Stimulated activated CD8-positive, alpha-beta memory T cell treated with anti-CD3 and anti-CD28 coated beads, Interleukin-4, amount 100 ng/mL, for 1 hour (primary cell): ENCODE measurements at places on chromosomes 7 and 10.

DNA sequence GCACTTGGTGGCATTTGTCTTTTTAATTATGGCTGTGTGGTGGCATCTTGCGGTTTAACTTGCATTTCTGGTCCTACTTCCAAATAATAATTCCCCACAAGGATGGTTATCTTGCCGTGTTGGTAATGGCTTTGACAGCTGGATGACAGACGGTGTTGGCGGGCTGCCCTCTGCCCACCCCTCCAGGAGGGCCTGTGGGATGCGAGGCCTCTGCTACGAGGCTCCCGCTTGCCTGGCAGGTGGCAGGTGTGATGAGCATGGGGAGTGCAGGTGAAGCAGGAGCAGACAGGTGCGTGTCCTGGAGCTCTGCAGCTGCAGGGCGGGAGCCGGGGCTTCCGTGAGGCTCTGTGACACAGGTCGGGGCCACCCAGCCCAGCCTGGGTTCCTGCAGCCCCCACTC is 11.8 kb downstream of the INPP5A start:
- DNase-seq, result no peak

DNA sequence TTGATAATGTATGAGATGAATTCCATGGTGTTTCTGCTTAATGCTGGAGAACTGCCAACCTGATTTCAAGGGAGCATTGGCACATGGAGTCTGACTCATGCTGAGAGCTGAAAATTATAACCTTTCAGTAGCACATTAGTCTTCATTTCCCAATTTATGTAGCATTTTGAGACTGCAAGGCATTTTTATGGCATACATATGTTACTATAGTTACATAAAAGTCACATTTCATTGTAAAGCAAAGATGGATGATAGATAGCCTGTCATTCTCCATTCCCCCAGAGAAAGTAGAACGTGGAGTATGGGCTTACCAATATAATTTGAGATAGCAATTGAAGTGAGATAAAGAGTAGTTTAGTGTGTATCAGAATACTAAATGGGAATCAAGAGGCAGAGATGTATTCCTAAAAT is 103.1 kb downstream of the SLC16A9 start:
- no peak for DNase-seq

DNA sequence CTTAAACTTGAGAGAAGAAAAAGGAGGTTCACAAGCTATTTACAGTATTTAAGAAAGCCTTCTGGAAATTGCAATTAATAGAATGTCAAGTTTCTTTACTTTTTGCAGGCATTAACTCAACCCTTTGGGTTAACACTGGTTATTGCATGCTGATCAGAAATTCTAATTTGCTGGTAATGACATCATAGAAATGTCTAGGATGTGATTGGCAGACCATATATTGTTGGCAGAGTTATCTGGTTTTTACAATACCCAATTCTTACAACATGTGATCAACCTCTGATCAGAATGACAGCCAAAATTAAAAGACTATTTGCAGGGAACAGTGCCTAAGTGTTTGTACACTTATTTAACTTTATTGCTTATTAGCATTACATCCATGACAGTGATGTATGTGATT is 1.6 kb upstream of the CASD1 start:
- no peak for DNase-seq

- no peak for DNase-seq
Observed at GRCh38 chr7:10802526-10802925, 171.1 kb upstream of the PHF14 start.

DNA sequence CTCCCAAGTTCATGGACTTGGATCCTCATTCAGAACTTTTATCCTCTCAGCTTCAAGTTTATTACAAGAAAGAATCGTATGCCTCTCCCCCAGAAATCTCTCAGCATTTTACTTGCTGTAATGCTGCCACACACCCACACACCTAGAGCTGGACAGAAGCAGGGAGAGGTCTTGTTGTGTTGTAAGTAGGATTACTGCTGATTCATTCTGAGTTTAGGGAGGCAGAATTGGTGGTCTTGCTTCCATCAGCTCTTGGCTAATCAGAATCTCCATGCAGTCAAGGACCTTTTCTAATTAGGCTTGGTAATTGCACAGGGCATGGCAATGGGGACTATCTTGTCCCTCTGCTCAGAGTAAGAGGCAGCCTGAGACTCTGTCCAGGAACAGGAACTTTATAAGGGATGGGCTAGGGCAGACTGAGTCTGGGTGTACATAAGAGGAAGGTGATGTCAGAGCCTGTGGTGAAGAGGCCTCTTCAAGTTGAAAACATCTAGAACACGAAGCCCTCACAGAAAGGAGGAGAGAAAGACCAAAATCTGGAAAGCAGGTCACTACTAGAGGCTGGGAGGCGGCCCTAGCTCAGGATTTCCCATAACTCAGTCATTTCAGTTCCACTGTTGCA is 7.0 kb upstream of the PTPRE start:
- DNase-seq, result no peak

- DNase-seq, result no peak
Observed at GRCh38 chr7:36606153-36606975, 117.9 kb downstream of the AOAH start.

DNA sequence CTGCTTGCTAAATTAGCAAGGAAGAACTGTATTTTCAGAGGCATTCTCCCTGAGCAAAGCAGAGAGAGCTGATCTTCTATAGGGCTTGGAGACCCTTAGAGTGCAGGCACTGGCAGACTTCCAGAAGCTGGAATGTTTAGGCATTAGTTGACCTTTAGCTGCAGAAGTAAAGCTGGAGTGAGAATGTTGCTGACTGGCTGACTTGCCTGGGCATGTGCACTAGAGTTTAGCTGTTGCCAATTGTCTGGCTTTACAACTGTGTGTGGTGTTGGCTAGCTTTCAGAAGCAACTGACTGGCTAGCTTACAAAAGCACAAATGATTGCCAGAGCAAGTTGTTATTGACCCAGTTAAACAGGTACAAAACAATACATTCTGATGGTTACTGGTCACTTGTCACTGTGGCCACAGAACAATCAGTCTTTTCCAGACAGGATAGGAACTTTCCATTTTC is 25.1 kb downstream of the FAM13C start:
- no peak for DNase-seq

DNA sequence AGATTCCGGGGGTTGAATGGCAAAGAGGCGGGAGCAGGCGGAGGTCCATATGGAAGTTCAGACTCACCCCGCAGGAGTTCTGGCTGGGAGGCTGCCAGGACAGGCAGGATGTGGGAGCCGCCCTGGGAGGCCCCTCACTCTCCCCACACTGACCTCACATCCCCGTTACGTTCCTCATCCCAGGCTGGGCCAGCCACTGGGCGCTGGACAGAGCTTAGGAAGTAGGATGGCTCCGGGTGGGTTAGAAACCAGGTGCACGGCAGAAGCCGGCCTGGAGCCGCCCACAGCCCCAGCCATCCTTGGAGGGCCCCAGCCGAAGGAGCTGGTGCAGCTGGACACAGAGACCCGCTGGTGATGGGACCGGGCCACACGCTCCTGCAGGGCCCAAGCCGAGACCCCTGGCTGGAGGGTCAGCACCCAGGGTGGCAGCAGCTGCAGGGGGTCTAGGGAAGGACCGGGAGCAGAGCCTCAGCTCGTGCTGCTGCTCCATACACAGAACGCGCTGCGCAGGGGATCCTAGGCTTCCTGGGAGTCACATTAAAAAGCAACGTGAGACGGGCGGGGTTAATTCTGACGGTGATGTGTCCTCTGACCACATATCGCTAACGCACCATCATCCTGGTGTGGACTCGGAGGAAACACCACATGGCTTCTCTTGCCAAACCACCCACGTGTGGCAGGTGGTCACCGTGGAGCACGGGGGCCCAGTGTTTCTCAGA is 98.6 kb upstream of the DIP2C start:
- DNase-seq, result no peak

GRCh38 chr10:132306864-132307751 is 642 bp downstream of the STK32C start:
- DNase-seq, result no peak

GRCh38 chr7:150902078-150903033 is 50.0 kb downstream of the AOC1 start:
- DNase-seq, result no peak

GRCh38 chr7:104548861-104549260 is 220.5 kb downstream of the LHFPL3 start:
- DNase-seq, result no peak
